ENCODE measurements at places on chromosomes 12 and 14.

DNA sequence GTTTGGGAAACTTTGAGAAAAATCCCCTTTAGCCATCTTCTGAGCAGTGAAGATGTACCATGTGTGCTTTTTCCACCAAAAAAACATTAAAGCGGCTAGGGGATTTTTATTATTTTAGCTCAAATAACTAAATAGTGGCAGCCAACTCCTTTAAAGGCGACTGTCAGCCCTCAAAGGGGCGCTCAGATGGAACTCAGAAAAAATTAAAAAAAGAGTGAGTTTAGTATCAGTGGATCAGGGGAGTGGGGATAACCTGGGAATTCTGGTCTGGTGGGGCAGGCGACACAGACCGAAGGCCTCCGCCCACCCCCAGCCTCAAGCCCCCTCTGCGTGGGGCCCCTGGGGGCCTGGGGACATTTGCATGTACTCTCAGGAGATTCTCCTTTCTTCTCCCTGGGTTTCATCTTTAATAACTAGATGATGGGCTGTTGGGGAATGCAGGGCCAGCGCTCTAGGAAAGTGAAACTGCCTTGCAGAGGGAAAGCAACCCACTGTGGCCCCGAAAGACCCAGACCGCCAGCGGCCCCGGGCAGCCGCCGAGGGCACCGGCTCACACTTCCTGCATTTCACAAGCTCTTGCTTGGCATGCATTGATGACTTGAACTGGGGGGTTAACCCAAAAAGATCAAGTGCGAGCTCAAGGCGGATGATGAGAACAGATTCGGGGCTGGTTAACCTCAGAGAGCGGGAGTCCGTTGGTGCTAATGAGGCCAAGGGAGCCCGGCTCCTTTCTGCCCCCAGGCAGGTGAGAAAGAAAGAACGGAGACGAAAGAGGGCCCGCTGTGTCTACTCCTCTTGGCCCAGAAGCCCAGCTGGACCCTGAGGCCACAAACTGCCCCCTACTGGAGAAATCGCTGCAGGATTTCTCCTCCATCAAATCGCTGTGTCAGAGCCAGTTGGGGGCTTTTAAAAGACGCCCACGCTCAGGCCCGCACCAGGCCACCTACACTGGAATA is 7.3 kb upstream of the BATF start:
- DNase-seq = no peak

DNA sequence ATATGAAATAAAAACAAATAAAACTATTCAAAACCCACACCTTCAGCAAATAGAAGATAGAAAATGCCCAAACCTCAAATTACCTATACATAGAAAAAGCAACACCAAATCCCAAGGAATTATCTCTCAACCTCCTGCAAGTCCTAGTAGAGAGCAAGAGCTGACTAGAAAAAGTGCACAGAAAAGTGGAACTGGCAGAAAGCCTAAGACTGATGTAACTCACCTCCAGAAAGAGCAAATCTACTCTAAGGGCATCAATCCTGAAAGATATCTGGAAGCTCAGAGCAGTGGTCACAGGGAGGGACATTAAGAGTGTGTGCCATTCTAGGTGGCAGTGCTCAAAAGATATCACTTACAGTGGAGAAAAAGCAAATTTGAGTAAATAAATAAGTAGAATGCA is 62.1 kb upstream of the PLEKHG7 start:
- no peak for DNase-seq

DNA sequence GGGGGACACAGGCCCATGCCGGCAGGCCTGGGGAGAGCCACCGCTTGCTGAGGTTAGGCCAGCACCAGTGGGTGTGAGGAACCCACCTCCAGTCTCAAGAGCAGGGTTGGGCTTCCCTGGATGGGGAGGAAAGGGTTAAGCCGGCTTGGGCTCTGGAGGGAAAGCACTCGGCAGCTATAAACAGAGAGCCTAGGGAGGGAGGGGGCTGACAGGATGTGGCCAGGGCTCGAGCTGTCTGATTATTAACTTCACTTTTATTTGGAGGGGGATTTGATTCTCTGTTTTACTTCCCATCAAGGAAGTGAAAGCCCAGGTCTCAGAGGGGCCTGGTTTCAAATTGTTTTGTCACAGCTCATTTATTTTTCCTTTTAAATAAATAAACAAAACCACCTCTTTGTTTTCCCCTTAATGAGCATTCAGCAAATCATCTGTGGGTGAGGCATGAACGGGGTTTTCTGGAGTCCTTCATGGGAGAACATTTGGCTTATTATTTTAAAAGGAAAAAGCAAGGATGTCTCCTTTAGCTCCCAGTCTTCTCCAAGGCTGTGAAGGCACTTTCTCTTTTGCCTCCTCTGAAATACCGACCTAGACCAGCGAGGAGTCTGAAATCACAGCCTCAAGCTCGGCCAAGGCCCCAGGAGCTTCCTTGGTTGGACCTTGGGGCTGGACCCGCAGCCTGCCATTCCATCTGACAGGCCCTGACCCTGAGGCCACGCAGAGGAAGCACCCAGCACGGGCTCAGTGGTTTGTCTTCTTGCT is 21.9 kb upstream of the ZFP36L1 start:
- peak; percentile 57 for DNase-seq

DNA sequence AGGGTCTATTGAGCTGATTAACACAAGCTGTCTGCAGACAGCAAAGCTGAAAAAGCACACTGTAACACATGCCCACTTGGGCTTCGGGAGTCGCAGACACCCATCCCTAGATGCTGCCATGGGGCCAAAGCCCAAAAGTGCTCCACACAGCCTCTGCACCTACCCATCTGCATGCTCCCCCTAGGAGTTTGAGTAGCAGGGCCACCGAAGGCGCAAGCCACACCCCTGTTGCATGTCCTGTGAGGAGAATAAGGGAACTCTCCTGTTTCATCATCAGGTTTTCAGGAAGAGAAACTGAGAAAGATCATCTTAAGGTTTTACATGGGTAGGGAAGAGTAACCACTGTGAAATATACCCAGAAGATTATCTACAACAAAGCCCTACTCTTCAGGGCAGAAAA is 5.6 kb upstream of the ST8SIA1 start:
- no peak for DNase-seq

- no peak for DNase-seq
Observed at GRCh38 chr12:106141452-106141851, 2.7 kb upstream of the NUAK1 start.

GRCh38 chr14:50360851-50361250 is 35.8 kb downstream of the CDKL1 start:
- DNase-seq = no peak

GRCh38 chr14:104595911-104596450 is 8.6 kb downstream of the TMEM179 start:
- DNase-seq = no peak

DNA sequence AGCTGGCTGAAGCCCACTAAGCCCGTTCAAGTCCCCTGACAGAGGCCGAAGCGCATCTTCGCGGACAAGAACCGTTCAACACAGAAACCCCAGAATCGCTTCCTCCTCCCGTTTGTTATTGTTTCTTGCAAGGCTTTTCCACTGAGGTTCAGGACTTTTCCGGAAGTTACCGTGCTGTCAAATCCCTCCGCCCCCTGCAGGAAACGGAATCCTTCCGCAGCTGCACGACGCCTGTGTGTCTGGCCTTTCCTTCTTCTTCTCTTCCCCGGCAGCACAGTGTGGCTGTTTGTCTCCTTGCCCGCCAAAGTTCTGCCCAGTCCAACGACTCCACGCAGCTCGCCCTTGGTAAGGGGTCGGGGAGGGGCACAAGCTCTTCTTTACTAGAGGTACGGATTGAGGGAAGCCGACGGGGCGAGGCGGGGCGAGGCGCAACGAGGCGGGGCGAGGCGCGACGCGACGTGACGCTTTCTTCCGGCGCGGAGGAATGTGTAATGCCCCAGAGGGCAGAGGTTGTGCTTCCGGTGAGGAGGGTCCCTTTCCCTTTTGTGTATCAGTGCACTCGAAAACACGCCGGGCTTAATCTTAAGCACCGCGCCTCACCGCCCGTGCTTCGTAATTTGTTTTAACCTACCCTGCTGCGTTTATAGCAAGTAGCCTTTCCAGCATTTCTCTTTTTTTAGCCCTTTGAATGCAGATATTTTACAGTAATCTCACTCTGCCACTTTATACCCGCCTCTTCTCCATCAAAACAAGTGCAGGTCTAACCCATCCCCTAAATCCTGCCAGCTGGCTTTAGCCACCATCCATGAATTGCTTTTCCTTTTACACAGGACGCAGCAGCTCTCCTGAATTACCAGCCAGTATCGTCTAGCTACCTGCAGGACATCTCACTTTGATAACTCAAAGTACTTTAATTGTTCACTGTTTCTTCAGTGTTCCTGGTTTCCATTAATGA is at the start of gene KDM5A:
KDM5A (minus strand) TSS at position 179 of the 955 bp plus-strand sequence. CDS start 229 bp downstream, outside the sequence.
- DNase-seq = peak; percentile 92

DNA sequence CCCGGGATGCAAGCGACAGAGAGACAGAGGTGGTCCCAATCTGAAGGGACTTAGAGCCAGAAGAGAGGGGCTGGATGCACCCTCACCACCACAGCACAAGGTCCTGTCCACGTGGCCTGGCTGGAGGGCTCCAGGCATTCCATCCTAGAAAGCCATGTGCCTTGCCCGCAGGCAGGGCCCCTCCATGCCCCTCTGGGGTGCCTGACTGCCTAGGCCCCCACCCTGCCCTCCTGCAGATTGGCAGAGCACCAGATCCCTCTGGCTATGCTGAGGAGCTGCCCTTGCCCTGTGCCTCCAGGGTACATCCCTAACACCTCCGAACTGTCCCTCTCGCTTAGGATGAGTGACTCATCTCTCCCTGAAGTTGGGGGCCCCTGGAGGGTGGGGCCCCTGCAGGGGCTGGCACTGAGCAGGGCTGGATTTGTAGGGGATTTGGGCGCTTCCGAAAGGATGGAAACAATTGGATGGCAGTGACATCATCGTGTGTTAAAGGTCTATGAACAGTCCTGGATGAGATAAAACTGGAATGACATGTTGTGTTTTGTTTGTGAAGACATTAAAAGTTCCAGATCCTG is 50.9 kb downstream of the CHGA start:
- no peak for DNase-seq

- no peak for DNase-seq
Observed at GRCh38 chr12:56257491-56258067, 605 bp downstream of the ANKRD52 start.

DNA sequence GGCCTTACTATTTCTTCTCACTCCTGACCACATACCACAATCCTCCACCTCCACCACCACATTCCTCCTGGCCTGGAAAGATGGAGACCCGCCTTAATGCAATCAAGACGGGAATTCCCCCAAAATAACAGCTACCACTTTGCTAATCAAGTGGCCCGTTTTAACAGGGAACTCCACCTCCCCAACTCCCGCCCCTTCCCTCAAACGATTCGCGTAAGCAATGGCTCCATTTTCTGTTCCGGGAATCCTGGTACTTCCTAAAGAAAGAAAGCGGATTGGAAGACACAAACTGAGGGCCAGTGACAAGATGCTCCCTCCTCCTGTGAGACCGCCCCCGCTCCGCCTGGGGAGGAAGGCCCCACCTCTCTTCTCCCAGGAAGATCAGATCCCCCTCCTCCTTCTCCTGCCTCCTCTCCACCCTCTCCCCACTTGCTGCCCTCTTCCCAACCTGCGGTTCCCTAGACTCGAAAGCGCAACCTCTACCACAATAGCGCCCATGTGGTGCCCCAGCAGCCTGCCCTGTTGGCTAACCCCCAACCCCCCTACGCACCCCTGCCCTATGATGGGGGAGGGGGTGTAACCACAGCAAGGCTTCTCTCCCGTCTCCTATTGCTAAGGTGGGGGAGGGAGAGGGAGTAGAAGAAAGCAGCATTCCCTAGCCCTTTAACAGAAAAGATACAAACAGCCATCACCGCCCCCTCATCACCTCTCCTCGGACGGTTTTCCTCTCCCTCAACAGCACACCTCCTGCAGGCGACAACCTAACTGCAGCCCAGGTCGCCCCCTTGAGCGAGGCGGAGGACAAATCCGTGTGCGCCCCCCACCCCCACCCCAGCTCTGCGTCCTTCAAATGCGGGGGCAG is 777 bp downstream of the ARF3 start:
- peak; percentile 89 for DNase-seq

GRCh38 chr12:103523771-103524170 is 28.0 kb upstream of the C12orf42 start:
- no peak for DNase-seq

GRCh38 chr12:18932211-18932610 is 194.3 kb downstream of the CAPZA3 start:
- DNase-seq = no peak

- DNase-seq = no peak
Observed at GRCh38 chr12:6030081-6030480, 85.0 kb upstream of the ANO2 start.

GRCh38 chr12:92827836-92828431 is 101.2 kb downstream of the EEA1 start:
- peak; percentile 70 for DNase-seq

- DNase-seq = no peak
Observed at GRCh38 chr12:58640314-58640713, 280.0 kb downstream of the LRIG3 start.

- DNase-seq = peak; percentile 88
Observed at GRCh38 chr12:124352839-124353238, 57.9 kb downstream of the RFLNA start.

DNA sequence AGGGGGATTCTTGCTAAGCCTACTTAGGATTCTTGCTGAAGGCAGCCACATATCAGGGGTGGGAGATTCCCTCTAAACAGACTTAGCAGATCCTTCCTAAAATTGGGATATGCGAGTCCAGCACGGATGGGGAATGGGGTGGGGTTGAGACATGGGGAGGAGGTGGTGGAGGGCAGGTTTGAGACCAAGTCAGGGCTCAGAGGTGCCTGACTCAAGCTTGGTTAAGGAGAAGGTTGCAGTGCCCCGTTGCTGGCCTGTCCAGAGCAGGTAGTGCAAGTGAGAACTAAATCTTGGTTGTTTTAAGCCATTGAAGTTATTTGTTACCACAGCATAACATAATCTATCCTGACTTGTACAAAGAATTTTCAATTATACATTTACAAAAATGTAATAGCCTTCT is 359.7 kb downstream of the AACS start:
- DNase-seq = no peak

DNA sequence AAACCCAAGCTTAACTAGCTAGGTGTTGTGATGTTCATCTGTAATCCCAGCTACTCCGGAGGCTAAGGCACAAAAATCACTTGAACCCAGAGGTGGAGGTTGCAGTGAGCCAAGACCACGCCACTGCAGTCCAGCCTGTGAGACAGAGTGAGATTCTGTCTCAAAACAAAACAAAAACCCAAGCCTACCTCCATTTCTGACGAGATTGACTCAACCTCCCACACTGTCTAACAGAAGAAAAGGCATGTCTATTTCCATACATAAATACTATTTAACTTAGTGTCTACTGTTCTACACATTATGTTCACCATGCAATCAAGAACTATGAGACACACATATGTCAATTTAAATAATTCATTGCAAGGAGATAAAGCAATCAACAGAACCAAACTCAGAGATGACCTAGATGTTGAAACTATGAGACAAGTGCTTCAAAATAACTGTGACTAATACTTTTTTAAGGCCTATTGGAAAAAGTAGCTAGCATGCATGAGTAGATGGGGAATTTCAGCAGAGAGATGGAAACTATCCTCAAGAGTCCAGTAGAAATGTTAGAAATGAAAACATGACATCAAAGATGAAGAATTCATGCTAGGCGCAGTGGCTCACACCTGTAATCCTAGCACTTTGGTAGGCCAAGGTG is 75.9 kb upstream of the DHRS4 start:
- no peak for DNase-seq

DNA sequence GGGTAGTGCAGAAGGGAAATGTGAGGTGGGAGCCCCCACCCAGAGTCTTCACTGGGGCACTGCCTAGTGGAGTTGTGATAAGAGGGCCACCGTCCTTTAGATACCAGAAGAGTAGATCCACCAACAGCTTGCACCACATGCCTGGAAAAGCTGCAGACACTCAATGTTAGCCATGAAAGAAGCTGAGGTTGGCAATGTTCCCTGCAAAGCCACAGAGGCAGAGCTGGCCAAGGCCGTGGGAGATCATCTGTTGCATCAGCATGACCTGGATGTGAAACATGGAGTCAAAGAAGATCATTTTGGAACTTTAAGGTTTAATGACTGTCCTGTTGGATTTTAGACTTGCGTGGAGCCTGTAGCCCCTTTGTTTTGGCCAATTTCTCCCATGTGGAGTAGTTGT is 468.4 kb upstream of the FOXG1 start:
- DNase-seq = no peak

Measured in hematopoietic multipotent progenitor cell treated with erythropoietin and hydrocortisone succinate and interleukin-3 and kit ligand, for 8 days (in vitro differentiated cells).